Activated CD4-positive, alpha-beta memory T cell treated with anti-CD3 and anti-CD28 coated beads for 36 hours (primary cell): ENCODE measurements at places on chromosomes 12 and 14. TPM values are rescaled to one million over a fixed set of nuclear protein-coding genes. Genes with fewer than 3 reads are reported as not detected.

The GYS2 gene
- total RNA-seq = not detected

- peak overlapping the region; percentile 85 for H3K4me3 ChIP-seq
- H3K27ac ChIP-seq = peak overlapping the region; percentile 64
- H3K27me3 ChIP-seq = peaks cover 20% of the 10 kb centered on the region
- H3K4me1 ChIP-seq = peaks cover 26% of the 10 kb centered on the region
- DNase-seq = peak; percentile 48
- peaks cover 6% of the 10 kb centered on the region for H3K36me3 ChIP-seq
These were observed 3.2 kb downstream of the USP44 start for GRCh38 chr12:95548056-95548538.

DNA sequence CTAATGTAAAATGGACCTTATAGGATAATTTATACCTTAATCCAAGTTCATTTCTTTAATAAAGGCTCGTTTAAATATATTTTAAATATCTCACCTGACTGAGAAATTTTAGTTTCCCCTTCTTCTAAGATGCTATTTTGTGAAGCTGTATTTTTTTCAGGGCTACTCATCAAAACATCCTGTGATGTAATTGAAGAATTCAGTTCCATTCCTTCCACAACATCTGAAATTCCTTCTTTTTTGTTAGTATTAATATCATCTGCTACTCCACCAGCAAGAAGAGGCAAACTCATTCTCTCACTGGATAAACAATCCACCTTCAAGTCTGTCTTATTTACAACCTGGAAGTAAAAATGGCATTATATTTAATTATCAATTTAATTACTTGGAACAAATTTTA lies 22.5 kb downstream of the LGALS3 start:
- no peak overlapping the region for H3K4me3 ChIP-seq
- peaks cover 27% of the 10 kb centered on the region for H3K36me3 ChIP-seq
- no peak for DNase-seq
- no peak overlapping the region for H3K27ac ChIP-seq
- H3K4me1 ChIP-seq = peaks cover under 1% of the 10 kb centered on the region

DNA sequence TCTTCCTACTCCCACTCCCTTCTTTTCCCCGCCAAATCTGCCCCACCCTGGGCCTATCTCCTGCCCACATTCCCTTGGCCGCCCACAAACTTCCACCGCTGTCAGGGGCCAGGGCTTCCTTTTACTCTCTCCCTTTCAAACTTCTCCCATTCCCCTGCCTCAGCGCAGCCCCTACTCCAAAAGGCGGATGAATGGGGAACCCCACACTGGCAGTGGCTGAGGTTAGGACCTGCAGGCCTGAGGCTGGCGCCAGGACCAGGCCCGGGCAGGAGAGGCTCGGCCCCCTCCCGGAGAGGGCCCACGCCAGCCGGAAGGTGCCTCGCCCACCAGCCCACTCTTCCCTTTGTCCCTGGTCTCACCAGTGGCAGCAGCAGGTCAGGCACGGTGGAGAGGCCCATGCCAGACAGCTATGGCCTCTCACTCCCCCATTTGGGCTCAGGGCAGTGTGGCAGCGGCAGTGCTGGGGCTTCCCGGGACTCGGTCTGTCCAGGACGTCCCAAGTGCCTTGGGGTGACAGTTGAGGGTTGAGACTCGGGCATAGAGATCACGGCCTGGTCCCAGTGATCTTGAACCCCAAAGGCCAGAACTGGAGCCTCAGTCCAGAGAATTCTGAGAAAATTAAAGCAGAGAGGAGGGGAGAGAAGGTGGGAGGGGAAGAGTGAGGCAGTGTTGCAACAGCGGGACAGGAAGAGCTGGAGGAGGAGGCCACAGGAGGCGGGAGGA lies at the start of gene TNFRSF1A:
TSS of gene TNFRSF1A (minus strand) at position 660 of the 723 bp plus-strand sequence. CDS start at position 398, 262 bp downstream.
- H3K27ac ChIP-seq = no peak within 1 kb of the TSS
- H3K4me3 ChIP-seq = no peak within 1 kb of the TSS
- no peaks in the 10 kb centered on the region for H3K36me3 ChIP-seq
- peaks cover 35% of the 10 kb centered on the region for H3K4me1 ChIP-seq
- DNase-seq = peak; percentile 71
- no peaks in the 10 kb centered on the region for H3K27me3 ChIP-seq

- no peak overlapping the region for H3K27ac ChIP-seq
- no peak overlapping the region for H3K4me3 ChIP-seq
- no peak for DNase-seq
- H3K36me3 ChIP-seq = no peaks in the 10 kb centered on the region
- H3K27me3 ChIP-seq = no peaks in the 10 kb centered on the region
These were observed 37.0 kb downstream of the GPR137C start for GRCh38 chr14:52589646-52590045.

GRCh38 chr14:51963286-51963685 lies 26.1 kb upstream of the RTRAF start:
- H3K27ac ChIP-seq = no peak overlapping the region
- H3K4me1 ChIP-seq = peaks cover 40% of the 10 kb centered on the region
- H3K4me3 ChIP-seq = no peak overlapping the region

GRCh38 chr14:22252686-22253085 lies 336.3 kb downstream of the DAD1 start:
- no peak overlapping the region for H3K27ac ChIP-seq
- no peaks in the 10 kb centered on the region for H3K27me3 ChIP-seq
- DNase-seq = no peak
- H3K4me1 ChIP-seq = no peaks in the 10 kb centered on the region
- no peak overlapping the region for H3K4me3 ChIP-seq
- H3K36me3 ChIP-seq = no peaks in the 10 kb centered on the region

GRCh38 chr14:61174987-61175386 lies 106.2 kb downstream of the TMEM30B start:
- no peak for DNase-seq
- no peak overlapping the region for H3K4me3 ChIP-seq
- H3K27ac ChIP-seq = peak overlapping the region; percentile 61
- H3K27me3 ChIP-seq = peaks cover 6% of the 10 kb centered on the region
- peaks cover 49% of the 10 kb centered on the region for H3K4me1 ChIP-seq
- no peaks in the 10 kb centered on the region for H3K36me3 ChIP-seq

- H3K4me1 ChIP-seq = peaks cover 3% of the 10 kb centered on the region
- H3K36me3 ChIP-seq = peaks cover 4% of the 10 kb centered on the region
- H3K4me3 ChIP-seq = no peak overlapping the region
- H3K27ac ChIP-seq = no peak overlapping the region
- DNase-seq = no peak
- no peaks in the 10 kb centered on the region for H3K27me3 ChIP-seq
These were observed 100.7 kb upstream of the ATF7IP start for GRCh38 chr12:14264778-14265177.

- peak overlapping the region; percentile 24 for H3K27ac ChIP-seq
- peaks cover 22% of the 10 kb centered on the region for H3K4me1 ChIP-seq
- H3K36me3 ChIP-seq = no peaks in the 10 kb centered on the region
- H3K27me3 ChIP-seq = no peaks in the 10 kb centered on the region
These were observed 33.5 kb downstream of the MAP1LC3B2 start for GRCh38 chr12:116592731-116593130.

GRCh38 chr14:23326491-23327332 lies 5.5 kb downstream of the PABPN1 start:
- no peak overlapping the region for H3K27ac ChIP-seq

DNA sequence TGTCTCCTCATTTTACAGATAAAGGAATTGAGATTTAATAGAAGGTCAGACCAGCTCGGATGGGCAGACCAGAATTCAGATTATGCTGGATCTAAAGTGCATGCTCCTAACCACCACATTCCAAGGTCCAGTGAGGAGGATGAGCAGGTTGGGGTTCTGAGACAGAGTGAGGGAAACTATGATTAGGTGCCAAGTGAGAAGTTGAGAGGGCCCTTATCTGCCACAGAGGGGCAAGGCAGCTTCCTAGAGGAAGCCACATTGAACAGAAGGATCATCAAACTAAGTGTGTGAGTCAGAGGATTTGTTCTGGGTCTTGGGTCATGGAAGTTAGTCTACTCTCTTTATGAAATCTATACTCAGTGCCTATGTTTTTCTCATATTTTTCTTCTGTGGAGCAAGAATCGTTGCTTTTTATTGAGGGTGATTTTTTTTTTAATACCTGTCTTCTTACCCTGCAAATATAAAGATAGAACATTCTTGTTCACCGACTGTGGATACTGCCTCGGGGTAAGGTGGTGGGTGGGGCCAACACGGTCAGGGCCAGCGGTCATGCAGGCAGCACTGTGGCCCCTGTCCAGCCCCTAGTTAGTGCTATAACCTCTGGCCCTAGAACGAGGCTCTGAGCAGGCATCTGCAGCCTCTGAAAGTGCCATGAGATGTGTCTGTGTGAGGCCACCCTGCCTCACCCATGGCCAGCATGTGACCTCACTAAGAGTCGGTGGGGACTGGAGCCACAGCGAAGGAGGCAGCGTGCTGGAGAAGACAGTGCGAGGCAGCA lies 55.6 kb upstream of the PTHLH start:
- no peaks in the 10 kb centered on the region for H3K36me3 ChIP-seq
- H3K4me3 ChIP-seq = no peak overlapping the region
- no peaks in the 10 kb centered on the region for H3K4me1 ChIP-seq
- DNase-seq = no peak
